ENCODE measurements at places on chromosomes 5 and 9. TPM values are rescaled to one million over a fixed set of nuclear protein-coding genes. Genes with fewer than 3 reads are reported as not detected.

- no peak for DNase-seq
Measured at GRCh38 chr5:73387601-73388305, 60.8 kb downstream of the FOXD1 start.

- DNase-seq: no peak
Measured at GRCh38 chr5:169641253-169641652, 4.2 kb downstream of the DOCK2 start.

ZDHHC11B gene
- 8.7 TPM for total RNA-seq

GRCh38 chr5:72523960-72524582 lies 16.9 kb upstream of the ZNF366 start:
- DNase-seq: no peak

IL7R gene
- total RNA-seq: 12.7 TPM

FBXL7 gene
- total RNA-seq: 21.1 TPM

DNA sequence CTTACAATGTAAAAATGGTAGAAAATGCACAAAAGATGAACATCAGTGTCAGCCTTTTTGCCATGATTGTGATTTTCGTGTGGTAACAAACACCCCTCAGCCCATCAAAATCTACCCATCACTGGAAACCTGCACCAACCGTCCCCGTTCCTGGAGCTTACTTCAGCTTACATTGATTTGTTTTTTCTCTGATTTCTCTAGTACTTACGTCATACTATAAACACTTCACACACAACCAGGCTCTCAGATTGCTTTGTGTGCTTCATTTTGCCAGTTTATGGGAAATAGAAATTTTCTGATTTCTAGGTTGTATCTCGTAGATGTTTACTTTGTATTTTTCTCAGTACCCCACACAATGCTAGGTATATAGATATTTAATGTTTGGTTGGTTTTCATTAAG lies 129.1 kb downstream of the RAB3C start:
- DNase-seq: no peak

- no peak for DNase-seq
Measured at GRCh38 chr5:86833868-86834267, 216.1 kb downstream of the COX7C start.

- no peak for DNase-seq
Measured at GRCh38 chr5:154202379-154203260, 12.1 kb downstream of the GALNT10 start.

- DNase-seq: no peak
Measured at GRCh38 chr5:151414536-151414935, 32.9 kb upstream of the SLC36A1 start.

SLC27A6 gene
- not detected for total RNA-seq

DNA sequence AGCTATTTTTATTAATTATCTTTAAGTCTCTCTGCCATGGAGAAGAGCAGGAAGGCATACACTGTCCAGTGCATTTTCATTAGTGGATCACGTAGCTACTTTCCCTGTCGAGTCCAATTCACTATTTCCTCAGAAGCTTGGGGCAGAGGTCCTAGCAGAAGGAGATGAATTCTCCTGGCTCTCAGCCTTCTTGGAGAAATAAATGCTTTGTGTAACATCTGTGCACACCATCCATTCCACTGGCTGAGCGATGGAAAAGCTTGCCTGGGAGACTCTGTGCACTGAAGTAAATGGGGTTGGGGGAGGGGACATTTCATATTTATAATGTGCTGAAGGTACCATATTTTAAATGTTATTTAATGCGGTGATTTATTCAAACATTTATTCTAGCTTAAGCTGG lies 23.4 kb downstream of the PROP1 start:
- DNase-seq: no peak

GRCh38 chr9:111147041-111147440 lies 108.8 kb upstream of the LPAR1 start:
- no peak for DNase-seq

DNA sequence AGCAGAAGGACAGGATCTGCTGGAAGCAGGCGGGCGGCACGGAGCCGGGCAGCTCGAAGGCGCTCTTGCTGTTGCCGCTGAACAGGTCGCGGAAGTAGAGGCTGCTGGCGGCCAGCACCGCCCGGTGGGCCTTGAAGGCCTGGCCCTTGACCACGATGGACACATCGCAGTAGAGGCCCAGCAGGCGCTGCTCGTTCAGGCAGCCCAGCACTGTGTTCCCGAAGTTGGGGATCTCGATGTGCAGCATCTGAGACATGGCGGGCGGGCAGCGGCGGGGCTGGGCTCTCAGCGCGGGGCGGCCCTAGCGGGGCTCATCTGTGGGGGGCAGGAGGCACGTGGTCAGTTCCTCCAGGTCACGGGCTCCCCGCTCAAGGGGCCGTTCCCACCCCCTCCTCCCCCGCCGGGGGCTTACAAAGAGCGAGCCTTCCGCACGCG lies 44.8 kb downstream of the NACC2 start:
- DNase-seq: no peak

- DNase-seq: no peak
Measured at GRCh38 chr5:167128581-167128980, 1162.9 kb upstream of the WWC1 start.

- DNase-seq: no peak
Measured at GRCh38 chr5:130018641-130019040, 114.4 kb downstream of the CHSY3 start.

DNA sequence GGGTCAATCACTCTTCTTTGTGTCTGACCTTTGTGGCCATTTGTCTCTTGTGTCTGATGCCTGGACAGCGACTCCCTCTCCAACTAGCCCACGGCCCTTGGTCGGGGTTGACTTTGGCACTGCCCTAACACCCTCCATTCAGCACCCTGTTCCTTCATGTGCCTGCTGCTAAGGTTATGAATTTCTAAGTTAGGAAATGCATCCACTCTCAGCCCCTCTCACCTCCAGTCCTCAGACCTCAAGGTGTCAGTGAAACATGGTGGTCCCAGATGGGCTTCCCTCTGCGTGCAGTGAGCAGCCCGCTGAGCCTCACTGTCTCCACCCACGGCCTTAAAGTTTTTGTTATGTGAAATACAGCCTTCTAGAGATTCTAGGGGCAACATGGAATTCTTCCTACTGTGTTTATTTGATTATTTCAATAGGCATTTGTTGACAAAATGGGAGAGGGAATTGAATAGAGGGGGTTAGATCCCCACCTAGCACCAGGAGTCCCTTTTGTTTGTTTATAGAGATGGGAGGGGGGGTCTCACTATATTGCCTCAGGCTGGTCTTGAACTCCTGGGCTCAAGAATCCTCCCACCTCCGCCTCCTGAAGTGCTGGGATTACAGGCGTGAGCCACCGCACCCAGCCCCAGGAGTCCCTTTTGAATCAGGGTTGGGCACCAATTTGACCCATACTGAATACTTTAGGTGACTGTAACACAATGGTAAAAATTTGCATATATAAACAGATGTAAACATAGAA lies 1.6 kb upstream of the GLIPR2 start:
- no peak for DNase-seq

GRCh38 chr5:133453831-133454230 lies 158.5 kb downstream of the FSTL4 start:
- no peak for DNase-seq

DNA sequence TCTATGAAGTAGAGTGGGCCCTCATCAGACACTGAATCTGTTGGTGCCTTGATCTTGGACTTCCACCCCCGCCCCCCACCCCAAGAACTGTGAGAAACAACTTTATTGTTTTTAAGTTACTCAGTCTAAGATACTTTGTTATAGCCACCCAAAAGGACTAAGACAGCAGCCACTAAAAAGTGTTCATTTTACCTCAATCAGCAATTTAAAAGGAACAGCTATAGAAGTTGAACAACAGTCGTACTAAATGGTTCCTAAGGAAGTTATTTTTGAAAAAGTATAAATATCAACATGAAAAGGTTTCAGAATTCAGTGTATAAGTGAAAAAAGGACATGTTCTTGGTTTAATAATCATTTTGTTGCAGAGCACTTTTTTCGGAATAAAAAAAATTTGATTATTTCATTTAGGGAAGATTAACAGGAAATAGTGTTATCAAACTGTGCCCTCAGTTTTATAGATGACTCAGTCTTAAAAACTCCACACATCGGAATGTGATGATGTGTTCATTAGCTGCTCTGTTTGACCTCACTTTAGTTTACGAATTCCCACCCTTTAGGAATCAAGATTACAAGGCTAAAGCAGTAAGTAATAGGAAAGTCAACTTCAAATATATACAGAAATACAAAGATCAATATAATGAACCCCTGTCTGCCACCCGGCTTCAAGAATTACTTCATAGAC lies 71.2 kb downstream of the MTAP start:
- DNase-seq: no peak

GRCh38 chr5:123351240-123351639 lies 72.0 kb downstream of the CEP120 start:
- no peak for DNase-seq

RANBP3L gene
- 10.7 TPM for total RNA-seq

DNA sequence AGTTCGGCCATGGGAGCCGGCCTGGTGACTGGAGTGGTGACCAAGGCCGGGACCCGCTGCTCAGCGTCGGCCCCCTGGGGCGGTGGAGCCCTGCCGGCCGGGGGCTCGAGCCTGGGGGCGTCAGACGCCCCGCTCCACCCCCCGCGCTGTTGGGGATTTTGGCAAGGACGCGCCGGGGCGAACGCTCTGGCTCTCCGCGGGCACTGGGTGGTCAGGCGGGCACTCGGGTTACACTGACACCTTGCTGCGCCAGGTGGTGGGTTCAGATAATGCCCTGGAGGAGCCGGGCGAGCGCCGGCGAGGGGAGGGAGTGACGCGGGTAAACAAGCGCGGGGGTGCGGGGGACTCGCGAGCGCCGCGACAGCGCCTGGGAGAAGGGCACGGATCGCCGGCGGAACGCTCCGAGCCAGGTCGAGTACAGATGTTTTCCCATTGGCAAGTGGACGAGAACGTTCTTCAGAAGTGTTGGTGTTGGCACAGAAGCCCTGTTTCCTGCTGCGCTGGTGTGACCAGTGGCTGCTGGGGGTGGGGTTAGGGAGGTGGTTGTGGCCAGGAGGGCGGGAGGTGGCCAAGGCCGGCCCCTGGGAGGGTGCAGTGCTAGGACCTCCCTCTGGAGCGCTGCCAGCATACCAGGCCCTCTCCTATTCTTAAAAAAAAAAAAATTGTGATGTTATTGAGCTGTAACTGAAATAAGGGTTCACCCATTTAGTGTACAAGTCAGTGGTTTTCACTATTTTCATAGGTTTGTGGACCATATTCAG lies 773 bp downstream of the SQSTM1 start:
- peak; percentile 95 for DNase-seq

DNA sequence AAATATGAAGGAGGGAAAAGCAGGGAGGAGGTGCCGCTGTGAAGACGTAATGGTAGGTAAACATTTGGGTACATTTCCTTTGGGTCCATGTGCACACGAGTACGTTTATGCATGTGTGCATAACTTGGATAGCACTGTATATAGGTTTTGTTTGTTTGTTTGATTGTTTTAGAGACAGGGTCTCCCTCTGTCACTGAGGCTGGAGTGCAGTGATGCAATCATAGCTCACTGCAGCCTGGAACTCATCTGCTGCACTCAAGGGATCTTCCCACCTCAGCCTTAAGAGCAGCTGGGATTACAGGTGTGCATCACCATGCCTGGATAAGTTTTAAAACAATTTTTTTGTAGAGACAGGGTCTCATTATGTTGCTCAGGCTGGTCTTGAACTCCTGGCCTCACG lies 94.0 kb downstream of the THBS4 start:
- DNase-seq: no peak

DNA sequence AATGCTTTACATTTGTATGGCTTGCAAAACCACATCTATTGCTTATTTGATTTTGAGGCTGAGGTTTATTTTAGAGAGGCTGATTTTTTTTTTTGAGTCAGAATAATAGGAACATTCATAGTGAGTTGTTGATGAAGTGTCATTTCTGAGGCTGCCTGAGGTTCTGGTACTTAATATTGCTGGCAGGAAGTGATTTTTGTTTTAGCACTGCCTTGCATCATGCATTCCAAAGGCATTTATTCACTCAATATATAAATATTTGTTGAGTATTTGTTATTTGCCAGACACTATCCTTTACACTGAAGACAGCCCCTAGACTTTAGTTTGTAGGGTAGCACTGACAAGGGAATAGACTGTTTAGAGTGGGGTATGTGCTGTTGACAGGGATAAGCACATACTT lies 2.7 kb downstream of the RNF20 start:
- DNase-seq: no peak

GRCh38 chr5:21791304-21791703 lies 1061.8 kb downstream of the CDH12 start:
- DNase-seq: no peak

GRCh38 chr5:52740007-52740406 lies 47.7 kb upstream of the ITGA1 start:
- DNase-seq: no peak

MIER3 gene
- total RNA-seq: 39.4 TPM

GRCh38 chr5:57186194-57186593 lies 12.3 kb downstream of the GPBP1 start:
- DNase-seq: no peak

GRCh38 chr9:137688725-137689124 lies 69.9 kb downstream of the EHMT1 start:
- no peak for DNase-seq

DNA sequence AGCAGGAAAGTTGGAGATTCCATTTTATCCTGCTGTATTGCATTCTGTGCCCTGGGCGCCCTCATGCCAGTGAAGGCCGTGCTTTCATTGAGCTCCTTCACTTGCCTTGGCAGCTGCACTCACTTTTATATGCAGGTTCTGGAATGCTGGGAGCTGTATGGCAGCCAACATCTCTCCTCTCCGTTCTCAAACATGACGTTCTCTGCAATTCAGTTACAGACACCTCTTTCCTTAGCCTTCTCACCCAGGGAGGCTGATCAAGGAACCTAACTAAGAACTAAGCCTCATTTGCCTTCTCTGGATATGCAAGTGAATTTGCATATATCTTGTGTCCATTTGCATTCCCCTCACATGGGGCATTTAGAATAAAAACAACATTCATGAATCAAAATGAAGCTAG lies 29.4 kb upstream of the PURA start:
- no peak for DNase-seq

ANKRD18B gene
- total RNA-seq: not detected

GRCh38 chr9:21504894-21505293 lies 22.8 kb upstream of the IFNE start:
- no peak for DNase-seq

GRCh38 chr5:154576429-154576806 lies 98.4 kb upstream of the HAND1 start:
- DNase-seq: no peak

IER5L gene
- total RNA-seq: 81.2 TPM

- no peak for DNase-seq
Measured at GRCh38 chr5:176173647-176174046, 64.6 kb upstream of the SIMC1 start.

KIF12 gene
- total RNA-seq: not detected

MOB3B gene
- 11.1 TPM for total RNA-seq

DENND4C gene
- total RNA-seq: 81.1 TPM

GRCh38 chr9:99358668-99359067 lies 136.6 kb downstream of the SEC61B start:
- DNase-seq: no peak

DNA sequence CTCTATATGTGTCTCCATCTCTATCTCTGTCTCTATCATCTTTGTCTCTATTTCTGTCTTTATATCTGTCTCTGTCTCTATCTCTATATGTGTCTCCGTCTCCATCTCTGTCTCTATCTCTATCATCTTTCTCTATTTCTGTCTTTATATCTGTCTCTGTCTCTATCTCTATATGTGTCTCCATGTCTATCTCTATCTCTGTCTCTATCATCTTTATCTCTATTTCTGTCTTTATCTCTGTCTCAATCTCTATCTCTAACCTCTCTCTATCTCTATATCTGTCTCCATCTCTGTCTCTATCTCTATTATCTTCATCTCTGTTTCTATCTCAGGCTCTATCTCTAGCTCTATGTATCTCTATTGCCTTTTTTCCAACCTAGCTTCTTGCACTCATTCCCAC lies 37.0 kb downstream of the IRX4 start:
- no peak for DNase-seq

GRCh38 chr9:133351908-133352634 lies 4.1 kb downstream of the RPL7A start:
- DNase-seq: no peak

Measured in thoracic aorta (tissue), 2 donors.